Lung (tissue), 17 donors: ENCODE measurements at places on chromosomes 11 and 22. TPM values are rescaled to one million over a fixed set of nuclear protein-coding genes. Genes with fewer than 3 reads are reported as not detected.

- peak; percentile 76 for DNase-seq
These were observed 1.1 kb upstream of the FBXO7 start for GRCh38 chr22:32473388-32473952.

- DNase-seq, result no peak
These were observed 21.0 kb downstream of the NNMT start for GRCh38 chr11:114316980-114317786.

TUB gene
- 8.5 TPM for total RNA-seq

GRCh38 chr11:121249039-121249663, 43.4 kb upstream of the SC5D start:
- DNase-seq, result peak; percentile 48

GRCh38 chr11:27294654-27295053, 68.4 kb downstream of the CCDC34 start:
- no peak for DNase-seq

ZBTB44 gene
- 72.7 TPM for total RNA-seq

- DNase-seq, result peak; percentile 12
These were observed 71.0 kb downstream of the AMBRA1 start for GRCh38 chr11:46522682-46523281.

GRCh38 chr22:49017482-49018329, 810.0 kb downstream of the BRD1 start:
- no peak for DNase-seq

DNA sequence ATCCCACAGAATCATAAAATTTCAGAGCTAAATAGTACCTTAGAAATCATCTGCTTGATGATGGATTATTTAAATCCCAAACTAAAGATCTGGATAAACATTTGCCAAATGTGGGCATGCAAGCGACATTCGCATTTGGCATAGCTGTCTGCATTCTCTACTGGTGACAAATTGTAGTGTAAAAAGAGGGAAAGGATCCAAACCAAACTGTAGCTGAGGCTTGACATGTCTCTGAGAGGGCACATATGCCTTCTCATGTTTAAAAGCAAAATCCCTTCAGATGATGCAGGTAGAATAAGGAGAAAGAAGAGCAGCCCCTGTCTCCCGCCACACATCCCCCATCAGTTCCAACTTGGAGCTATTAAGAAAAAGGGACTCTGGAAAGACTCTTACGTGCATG, 257.5 kb upstream of the MTNR1B start:
- DNase-seq, result no peak

DNA sequence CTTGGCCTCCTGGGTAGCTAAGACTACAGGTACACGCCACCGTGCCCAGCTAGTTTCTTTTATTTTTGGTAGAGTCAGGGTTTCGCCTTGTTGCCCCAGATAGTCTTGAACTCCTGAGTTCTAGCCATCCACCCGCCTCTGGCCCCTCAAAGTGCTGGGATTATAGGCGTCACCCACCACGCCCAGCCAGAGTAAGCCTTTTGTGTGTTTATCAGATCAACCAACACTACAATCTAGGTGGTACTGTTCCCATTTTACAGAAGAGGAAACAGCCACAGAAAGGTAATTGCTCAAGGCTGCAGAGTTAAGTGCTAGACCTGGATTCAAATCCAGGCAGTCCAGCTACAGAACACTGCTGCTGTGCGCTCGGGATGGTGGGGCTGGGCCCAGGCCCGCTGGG, 3.1 kb downstream of the TOMM22 start:
- DNase-seq, result no peak

- no peak for DNase-seq
These were observed 77.1 kb upstream of the GNAZ start for GRCh38 chr22:22993184-22993583.

DNA sequence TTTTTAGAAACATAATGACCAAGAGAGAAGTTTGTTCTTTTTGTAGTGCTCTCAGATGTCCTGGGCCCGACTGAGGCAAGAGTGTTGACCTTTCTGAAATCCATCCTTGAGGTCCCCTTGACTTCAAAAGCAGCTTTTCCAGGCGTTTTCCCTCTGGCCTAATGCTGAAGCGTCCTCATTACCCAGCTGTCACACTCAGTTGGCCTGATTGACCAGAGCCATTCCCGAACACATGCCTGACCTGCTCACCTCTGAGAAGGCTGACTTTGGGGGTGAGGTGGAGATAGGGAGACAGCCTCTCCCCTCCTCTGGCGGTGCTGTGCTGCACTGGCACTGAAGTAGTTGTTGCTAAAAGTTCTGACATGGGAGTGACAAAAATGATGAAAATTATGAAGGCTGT, 66.9 kb downstream of the ALX4 start:
- DNase-seq, result no peak

DNA sequence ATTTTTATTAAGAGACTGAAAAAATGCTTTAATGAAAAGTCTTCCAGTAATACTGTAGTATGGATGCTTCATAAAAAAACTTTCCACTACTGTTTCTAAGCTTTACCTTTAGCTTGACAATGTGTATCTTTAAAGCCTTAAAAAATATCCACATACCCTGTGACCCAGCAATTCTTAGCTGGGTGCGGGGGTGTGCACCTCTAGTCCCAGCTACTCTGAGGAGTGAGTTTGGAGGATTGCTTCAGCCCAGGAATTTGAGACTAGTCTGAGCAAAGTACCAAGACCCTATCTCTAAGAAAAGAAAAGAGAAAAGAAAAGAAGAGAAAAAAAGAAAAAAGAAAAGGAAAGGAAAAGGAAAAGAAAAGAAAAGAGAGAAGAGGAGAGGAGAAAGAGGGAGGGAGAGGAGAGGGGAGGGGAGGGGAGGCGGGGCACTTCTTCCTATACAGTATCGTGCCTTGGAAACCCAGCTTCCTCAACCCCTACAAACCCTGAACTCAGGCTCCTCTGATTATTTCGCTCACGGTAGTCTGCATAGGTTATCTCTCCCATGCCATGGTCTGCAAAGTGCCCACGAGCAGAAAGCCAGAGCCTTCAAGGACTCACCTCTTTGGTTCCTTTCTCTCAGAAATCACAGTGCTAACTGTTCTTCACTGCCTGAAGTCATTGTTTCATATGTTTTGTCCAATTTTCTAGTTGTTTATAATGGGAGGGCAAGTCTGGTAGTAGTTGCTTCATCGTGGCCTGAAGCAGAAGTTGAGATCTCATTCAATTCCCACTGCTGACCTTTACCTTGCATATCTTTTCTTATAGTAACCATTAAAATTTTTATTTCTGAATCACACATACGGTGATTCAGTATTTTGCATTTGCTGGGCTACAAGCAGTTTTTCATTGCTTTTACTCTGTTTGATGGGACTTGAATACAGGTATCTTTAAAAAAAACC, 82.2 kb downstream of the FAM83F start:
- no peak for DNase-seq

GRCh38 chr11:44997566-44997965, 46.9 kb upstream of the TP53I11 start:
- no peak for DNase-seq

- DNase-seq, result no peak
These were observed 77.0 kb downstream of the RAB38 start for GRCh38 chr11:88098289-88098688.

- no peak for DNase-seq
These were observed 1391.9 kb downstream of the TBC1D22A start for GRCh38 chr22:48154169-48154942.

DNA sequence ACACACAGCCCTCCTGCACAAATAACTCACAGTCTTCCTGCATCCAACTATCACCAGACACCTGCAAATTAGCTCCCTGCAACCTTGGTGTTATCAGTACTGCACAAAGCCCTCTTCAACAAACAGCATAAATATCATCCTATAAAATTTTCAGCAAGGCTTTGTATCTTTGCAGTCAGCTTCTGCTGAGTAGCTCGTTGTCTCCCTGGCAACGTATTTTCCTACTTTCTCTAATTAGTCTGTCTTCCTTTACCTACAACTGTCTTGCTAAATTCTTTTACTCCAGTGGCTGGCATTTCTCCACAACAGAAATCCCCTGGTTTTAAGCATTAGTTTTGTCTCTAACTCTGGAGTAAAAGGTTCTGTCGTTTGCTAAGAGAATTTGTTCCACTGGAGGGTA, 3.9 kb downstream of the OR8D4 start:
- no peak for DNase-seq

DNA sequence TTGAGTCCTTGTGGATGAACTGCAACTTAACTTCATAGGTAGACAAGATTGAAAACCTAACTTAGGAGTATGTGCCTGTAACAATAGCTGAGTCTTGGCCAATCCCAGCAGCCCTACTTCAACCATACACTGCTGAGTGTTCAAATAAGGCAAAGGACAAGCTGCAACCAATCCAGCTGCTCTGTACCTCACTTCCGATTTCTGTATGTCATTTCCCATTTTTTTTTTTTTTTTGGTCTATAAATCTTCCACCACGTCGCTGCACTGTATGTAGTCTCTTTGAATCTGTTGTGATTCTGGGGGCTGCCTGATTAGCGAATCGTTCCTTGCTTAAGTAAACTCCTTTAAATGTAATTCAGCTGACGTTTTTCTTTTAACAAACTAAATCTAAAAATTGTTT, 35.4 kb upstream of the FLI1 start:
- no peak for DNase-seq

GRCh38 chr11:100176456-100176855, 510.6 kb upstream of the ARHGAP42 start:
- no peak for DNase-seq

DNA sequence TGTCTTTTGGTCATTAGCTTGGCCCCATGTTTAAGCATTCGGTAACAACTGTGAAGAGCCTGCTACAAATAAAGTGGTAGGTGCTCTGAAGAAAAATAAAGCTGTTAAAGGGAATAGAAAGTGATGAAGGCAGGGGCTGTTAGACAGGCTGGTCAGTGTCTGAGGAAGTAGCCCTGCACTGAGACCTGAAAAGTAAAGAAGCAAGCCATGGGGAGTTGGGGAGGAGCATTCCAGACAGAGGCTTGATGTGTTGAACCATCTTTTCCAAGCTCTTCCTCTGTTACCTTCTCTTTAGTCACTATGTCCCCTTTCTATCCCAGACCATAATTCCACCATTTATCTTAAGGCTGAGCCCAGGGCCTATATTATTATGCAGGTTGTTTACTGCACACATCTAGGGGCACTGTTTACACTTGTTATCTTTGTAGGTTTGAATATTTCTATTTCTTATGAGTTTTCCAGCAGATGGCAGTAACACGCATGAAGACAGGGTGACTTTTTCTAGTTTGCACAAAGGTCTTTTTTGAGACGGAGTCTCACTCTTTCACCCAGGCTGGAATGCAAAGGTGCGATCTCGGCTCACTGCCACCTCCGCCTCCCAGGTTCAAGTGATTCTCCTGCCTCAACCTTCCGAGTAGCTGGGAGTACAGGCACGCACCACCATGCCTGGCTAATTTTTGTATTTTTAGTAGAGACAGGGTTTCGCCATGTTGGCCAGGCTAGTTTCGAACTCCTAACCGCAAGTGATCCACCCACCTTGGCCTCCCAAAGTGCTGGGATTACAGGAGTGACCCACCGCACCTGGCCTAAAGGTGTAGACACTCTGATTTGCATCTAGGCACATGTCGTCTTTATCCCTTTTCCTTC, 23.0 kb downstream of the ZFTA start:
- peak; percentile 34 for DNase-seq

RAB36 gene
- total RNA-seq, result 27.5 TPM

PDGFB gene
- 19.7 TPM for total RNA-seq
